A172 (cell line): ENCODE measurements at places on chromosomes 6 and 20. TPM values are rescaled to one million over a fixed set of nuclear protein-coding genes. Genes with fewer than 3 reads are reported as not detected.

The OXT gene
- not detected in 2 replicates for total RNA-seq

The HSPA1L gene
- 1.4 and 3.0 TPM in 2 replicates for total RNA-seq

The TRIM38 gene
- total RNA-seq, result 5.2 and 6.4 TPM in 2 replicates

The TSBP1 gene
- total RNA-seq, result not detected in 2 replicates

The KHDC1 gene
- total RNA-seq, result 6.4 and 8.5 TPM in 2 replicates

The GJA10 gene
- total RNA-seq, result not detected in 2 replicates

The HTR1E gene
- not detected in 2 replicates for total RNA-seq

The HLA-DQB2 gene
- total RNA-seq, result not detected in 2 replicates
